ENCODE measurements at places on chromosomes 5 and 9.
A peak's percentile ranks its signal among the peaks of the same experiment; 100 is the strongest.

GRCh38 chr9:5708414-5708813, 79.5 kb downstream of the RIC1 start:
- DNase-seq: no peak

- no peak for DNase-seq
These were observed 83.8 kb downstream of the WWC1 start for GRCh38 chr5:168375214-168375613.

DNA sequence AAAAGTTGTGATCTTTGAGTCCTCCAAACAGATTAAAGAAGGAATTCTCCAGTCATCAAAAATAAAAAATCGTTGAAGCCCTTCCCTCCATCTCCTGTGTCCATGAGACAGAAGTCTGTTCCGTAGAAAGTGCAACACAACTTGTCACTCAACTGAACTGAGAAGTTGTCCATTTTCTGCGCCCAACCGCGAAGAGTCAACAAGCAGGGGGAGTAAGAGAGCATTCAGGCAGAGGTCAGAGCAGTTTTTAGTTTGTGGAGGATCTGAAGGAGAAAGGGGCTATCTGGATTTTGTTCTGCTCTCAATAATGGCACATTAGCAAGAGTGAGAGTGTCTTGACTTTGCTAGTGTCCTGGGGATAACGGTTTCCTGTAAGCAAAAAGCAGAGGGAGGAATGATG, 303.9 kb downstream of the ICE1 start:
- DNase-seq: no peak

DNA sequence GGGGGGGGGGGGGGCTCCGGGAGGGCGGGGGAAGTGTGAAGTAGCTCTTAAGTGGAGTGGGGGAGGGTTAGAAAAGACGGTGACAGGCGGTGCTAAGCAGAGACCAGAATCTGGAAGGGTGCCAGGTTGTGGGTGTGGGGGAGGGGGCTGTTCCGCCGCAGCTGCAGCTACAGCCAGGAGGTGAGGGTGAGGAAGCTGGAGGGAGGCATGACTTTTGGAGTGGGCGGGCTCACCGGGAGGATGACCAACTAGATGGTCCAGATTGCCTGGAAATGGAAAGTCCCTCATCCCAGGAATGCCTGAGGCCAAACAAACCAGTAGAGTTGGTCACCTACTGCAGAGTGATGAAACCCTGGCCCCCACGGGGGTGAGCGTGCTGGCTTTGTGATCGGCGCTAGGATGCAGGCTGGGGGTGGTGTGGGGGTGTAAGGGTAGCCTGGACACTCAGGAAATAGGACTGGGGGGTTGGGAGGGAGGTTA, 158.1 kb upstream of the SHB start:
- DNase-seq: peak; percentile 73

GRCh38 chr5:98843481-98843880, 70.0 kb downstream of the RGMB start:
- no peak for DNase-seq

DNA sequence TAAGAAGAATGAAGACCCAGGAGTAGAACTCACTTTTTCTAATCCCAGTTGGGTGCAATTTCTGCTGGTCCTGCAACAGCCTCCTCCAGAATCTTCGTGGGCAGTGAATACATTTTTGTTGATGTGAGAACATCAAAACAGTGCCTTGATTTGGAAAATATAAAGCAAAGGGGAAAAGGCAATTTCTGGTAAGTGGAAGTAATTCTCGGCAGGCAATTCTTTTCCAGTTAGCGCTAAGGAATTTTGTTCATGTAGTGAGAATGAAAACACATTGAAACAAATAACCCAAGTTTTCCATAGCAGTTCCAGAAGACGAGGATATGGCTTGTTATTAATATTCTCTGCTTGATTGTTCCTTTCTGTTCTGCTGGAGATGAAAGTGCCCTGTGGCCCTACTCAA, 178.7 kb downstream of the SPATA31D1 start:
- DNase-seq: no peak

DNA sequence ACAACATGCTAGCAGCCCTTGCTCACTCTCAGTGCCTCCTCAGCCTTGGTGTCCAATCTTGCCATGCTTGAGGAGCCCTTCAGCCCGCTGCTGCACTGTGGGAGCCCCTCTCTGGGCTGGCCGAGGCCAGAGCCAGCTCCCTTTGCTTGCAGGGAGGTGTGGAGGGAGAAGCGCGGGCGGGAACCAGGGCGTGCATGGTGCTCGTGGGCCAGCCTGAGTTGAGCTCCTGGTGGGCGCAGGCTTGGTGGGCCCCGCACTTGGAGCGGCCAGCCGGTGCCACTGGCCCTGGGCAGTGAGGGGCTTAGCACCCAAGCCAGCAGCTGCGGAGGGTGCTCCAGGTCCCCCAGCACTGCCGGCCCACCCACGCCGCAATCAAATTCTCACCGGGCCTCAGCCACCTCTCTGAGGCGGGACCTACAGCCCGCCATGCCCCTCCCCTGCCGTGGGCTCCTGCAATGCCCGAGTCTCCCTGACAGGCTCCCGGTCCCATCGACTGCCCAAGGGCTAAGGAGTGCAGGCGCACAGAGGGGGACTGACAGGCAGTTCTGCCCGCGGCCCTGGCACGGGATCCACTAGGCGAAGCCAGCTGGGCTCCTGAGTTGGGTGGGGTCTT, 333.5 kb downstream of the KCNN2 start:
- DNase-seq: no peak

GRCh38 chr5:138018849-138019248, 14.0 kb downstream of the FAM13B start:
- no peak for DNase-seq

DNA sequence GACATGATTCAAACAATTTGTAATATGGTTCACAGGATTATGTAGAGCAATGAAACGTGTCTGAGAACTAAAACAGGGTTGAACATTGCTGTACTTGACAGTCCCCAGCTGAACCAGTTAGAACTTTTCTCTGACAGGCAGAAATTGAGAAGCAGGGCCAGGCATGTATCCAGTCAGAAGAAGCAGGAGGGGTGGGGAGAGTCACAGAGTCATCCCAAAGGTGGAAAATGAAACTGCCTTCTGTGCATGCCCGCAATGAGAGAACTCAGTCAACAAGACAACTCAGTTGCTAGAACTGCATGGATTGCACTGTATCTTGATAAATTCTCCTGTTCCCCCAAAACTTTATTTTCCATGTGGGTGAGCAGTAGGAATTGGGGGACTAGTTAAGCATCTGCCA, 72.9 kb upstream of the PRLR start:
- no peak for DNase-seq

DNA sequence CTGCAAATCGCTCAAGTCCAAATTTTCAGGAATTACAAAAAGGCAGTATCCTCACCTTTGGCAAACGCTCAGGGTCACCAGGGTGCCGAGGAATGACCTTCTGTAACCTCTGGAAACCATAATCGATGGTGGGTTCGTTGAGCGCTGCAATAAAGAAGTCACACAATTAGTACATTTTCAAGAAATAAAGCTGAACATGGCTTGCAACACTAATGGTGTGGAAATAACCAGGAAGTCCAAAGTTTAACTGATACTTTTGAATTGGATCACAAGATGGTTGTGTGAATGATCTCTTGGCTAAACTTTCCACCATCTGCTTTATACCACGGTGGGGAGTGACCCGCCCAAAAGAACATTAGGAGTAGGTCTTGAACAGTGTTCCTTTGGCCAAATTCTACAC, 368.7 kb downstream of the EBF1 start:
- DNase-seq: no peak

- no peak for DNase-seq
These were observed 31.8 kb downstream of the CCNJL start for GRCh38 chr5:160280384-160281095.

- no peak for DNase-seq
These were observed 15.2 kb upstream of the NR5A1 start for GRCh38 chr9:124522121-124523098.

DNA sequence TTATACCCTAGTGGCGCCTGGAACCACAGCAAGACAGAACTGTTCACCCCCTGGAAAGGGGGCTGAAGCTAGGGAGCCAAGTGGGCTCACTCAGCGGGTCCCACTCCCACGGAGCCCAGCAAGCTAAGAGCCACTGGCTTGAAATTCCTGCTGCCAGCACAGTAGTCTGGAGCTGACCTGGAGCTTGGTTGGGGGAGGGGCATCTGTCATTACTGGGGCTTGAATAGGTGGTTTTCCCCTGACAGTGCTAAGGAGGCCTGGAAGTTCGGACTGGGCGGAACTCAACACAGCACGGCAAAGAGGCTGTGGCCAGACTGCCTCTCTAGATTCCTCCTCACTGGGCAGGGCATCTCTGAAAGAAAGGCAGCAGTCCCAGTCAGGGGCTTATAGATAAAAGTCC, 19.5 kb downstream of the BTNL3 start:
- DNase-seq: no peak

DNA sequence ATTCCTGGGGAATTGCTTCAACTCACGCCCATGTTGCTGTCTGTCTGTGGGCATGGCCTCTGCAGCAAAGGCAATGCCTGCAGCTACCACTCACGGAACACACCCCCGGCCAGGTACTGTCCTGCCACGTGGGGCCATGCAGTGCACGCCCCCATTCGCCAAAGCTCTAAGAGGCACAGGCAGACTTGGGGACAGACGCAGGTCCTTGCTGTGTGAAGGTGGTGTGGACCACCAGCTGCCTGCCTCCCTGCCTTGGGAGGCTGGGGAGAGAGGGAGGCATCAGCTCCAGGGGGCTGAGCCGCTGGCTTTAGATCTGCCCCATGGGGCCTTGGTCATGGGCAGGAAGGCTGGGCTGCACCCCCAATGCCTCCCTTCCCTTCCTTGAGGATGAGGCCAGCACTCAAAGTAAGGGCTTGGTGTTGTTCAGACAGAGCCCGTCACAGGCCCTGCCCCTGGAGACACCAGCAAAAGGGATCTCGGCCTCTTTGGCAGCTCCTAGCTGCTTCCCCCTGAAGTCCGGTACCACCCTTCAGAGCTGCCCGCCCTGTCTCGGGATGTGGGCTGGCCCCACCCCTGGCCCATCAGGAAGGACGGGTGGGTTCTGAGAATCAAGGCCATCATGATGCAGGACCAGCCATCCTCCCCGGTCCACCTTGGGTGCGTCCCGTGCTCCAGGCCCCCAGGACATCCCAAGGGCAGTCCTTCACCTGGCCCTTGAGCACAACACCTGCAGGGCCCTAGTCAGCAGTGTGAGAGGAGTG, 2.3 kb downstream of the GRIN1 start:
- no peak for DNase-seq

- no peak for DNase-seq
These were observed 117.5 kb upstream of the MTAP start for GRCh38 chr9:21684831-21685362.

- DNase-seq: peak; percentile 62
These were observed 206.6 kb upstream of the RFX3 start for GRCh38 chr9:3732077-3733038.

GRCh38 chr9:87035879-87036278, 88.6 kb upstream of the GAS1 start:
- DNase-seq: no peak

DNA sequence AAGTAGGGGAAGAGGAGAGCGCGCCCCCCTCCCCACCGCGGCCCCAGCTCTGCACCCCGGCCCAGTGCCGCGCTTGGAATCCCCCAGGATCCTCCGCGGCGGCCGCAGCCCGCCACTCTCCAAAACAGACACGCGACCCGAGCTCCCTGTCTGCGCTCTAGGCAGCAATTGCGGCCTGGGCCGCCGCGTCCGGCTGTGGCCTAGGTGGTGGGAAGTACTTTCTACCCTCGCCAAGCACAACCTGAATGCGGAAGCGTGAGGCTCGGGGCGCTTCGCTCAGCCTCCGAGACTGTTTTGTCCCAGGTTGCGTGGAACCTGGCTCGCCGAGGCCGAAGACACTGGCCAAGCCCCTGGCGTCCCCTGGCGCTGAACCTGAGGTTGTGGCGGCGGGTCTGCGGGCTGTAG, 3.3 kb upstream of the FOXB2 start:
- no peak for DNase-seq

GRCh38 chr5:66621146-66621545, 25.0 kb downstream of the MAST4 start:
- DNase-seq: no peak

All from CD4-positive, alpha-beta T cell treated with Interleukin-21 for 1 hour (primary cell).